WTC11 (cell line): ENCODE measurements at places on chromosomes 7 and 10.

- no peak for DNase-seq
Measured at GRCh38 chr7:46162609-46163008, 241.5 kb upstream of the IGFBP3 start.

GRCh38 chr7:85733169-85733915, 546.5 kb upstream of the SEMA3D start:
- DNase-seq: no peak

GRCh38 chr10:33952692-33953360, 618.4 kb upstream of the NRP1 start:
- no peak for DNase-seq

DNA sequence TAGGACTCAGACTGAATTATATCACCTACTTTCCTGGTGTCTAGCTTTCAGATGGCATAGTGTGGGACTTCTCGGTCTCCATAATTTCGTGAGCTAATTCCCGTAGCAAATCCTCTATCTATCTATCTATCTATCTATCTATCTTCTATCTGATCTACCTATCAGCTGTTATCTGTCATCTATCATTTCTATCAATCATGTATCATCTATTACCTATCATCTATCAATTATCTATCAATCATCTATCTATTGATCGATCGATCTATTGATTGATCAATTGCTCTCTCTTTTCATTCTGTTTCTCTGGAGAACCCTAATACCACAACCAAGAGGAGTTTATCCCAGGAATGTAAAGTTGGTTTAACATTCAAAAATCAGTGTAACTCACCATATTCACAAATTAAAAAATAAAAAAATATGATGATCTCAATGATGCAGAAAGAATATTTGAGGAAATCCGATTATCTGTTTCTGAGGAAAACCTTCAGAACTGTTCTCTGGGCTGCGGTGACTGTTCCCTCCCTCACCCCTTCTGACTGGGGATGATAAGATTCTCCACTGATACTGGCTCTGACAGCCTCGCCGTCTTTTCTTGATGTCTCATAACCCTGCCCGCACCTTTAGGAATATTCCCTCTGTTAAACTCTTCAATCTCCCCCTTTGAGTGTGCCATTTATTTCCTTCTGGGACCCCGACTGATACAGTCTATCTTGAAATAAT, 147.7 kb downstream of the ACTR3B start:
- DNase-seq: no peak

DNA sequence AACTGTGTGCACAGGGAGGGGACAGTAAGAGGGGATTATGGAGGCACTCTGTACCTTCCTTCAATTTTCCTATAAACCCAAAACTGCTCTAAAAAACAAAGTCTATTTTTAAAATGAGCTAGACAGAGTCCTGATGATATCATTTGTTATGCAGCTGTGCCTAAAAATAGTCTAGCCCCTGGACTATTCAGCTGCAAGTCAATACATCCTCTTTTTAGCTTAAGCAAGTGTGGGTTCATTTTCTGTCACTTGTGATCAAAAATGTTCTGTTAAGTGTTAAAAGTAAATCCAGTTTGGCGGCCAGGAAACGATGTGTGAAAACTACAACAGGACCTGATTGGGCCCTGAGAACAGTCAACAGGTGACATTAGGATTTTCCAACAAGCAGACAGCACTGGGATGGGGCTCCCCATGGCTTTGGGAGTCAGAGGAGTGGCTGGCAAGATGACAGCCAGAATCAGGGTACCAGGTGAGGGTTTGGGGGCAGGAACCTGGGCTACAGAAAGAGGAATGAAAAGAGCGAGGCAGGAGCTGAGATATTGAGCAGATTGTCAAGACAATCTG, 33.9 kb downstream of the FAM107B start:
- DNase-seq: no peak

DNA sequence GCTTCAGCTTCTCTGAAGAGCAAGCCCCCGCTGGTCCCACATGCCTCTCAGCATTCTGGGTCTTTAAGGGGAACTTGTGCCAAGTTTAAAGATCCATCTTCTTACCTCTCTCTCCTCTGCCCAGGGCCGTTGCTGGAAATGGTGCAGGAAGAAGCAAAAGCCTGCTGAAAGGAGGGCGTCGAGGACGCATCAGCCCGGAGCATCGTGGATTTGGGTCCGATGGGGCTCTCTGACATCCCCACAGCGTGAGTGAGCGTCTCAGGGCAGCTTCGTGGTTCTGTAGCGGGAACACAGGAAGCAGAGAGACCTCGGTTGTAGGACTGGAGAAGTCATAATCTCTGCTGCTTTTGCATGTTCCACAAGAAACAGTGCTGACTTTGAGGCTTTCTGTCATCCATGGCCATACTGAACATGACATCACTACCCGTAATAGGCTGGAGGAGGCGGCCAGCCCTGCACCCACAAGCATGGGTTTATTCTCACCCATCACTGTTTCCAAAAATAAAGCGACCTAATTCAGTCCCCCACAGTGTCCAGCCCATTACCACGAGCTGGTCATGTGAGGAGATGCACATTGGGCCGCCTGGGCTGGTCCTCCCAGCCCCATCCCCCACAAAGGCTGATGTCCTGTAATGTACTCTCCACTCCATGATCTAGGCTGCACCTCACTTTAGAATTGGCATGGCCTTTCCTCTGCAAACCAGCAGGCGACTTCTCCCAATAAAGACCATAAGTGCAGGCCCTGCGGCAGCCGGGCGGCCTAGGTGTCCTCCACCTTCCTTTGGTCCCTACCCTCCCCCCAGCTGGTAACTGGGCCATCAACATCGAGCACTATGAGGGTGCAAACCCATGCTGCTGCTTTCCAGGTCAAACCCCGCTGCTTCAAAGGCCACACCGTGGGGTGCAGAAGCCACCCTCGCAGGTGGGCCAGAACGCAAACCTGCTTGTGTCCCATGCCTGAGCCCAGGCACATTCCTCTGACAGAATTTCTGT, 276.9 kb downstream of the TNS3 start:
- no peak for DNase-seq

- DNase-seq: no peak
Measured at GRCh38 chr10:79057481-79058275, 11.1 kb upstream of the ZMIZ1 start.

DNA sequence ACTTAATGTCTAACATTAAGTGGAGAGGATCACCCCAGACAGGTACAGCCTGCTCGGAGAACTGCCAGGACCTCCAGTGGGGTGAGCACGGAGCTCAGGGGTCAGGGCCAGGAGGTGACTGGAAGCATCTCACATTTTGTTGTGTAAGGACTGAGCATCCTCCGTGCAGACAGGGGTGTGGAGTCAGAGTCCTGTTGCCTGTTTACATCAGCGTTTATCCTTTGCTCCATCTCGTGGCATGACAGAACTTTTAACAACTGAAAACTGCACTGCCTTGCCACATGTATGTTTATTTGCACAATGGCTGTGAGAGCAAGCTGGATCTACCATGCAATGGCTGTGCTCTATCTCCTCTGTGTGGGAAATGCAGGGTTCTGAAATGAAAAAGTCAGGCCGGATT, 175.4 kb upstream of the AKR1E2 start:
- no peak for DNase-seq

- DNase-seq: no peak
Measured at GRCh38 chr10:4838743-4839142, 12.7 kb downstream of the AKR1E2 start.

DNA sequence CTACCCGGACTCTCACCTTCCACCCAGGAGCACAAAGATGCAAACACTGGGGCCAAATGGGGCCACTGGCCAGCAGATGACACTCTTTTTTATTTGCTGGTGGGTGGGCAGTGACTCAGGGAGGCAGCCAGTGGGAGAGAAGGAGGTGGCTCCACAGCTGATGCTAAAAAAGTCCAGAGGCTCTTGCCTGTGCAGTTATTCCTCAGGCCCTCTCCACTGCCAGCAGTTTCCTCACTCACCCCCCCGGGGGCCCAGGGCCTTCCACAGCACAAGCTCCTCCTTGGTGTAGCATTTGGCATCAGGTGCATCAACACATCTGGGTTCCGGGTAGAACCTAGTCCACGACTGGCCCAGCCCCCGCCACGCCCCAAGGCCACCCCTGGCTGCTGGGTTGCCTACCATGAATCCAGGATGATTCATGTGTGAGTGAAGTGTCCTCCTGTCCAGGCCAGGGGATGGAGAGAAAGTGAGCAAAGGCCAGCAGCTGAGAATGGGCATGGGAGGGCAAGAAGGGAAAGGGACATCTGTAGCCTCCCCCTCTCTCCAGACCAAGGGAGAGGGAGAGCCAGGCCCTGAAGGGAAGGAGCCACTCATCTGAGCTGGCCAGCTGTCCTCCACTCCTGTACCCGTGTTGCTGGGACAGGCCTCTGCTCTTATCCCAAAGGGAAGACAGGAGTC, 1.7 kb upstream of the KCNH2 start:
- no peak for DNase-seq

GRCh38 chr10:113754768-113755167, 3.3 kb downstream of the PLEKHS1 start:
- no peak for DNase-seq

GRCh38 chr7:42340436-42340835, 103.4 kb upstream of the GLI3 start:
- DNase-seq: no peak

- DNase-seq: no peak
Measured at GRCh38 chr10:124670849-124671248, 73.3 kb downstream of the FAM53B start.

- DNase-seq: peak; percentile 26
Measured at GRCh38 chr7:102079140-102080018, 207.3 kb upstream of the SH2B2 start.

GRCh38 chr10:62614389-62615157, 189.9 kb upstream of the ADO start:
- DNase-seq: no peak

GRCh38 chr10:48667960-48668590, 16.6 kb upstream of the WDFY4 start:
- DNase-seq: no peak

DNA sequence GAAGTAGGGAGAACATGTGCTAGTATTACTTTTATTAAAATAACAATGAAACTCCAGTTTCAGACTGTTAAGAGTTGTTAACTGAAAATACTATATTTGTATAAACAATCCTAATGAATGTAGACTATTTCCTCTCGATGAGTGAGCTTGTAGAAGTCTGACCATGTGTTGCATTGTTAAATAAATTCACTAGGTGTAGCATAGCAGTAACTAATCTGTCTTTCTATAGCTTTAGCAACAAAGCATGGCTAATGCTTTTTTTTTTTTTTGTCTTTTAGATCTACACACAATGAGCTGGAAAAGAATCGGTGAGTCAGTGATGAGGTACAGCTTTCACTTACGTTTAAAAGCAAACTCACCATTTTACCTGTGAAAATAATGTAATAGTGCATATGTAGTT, 37.1 kb downstream of the MXI1 start:
- no peak for DNase-seq

DNA sequence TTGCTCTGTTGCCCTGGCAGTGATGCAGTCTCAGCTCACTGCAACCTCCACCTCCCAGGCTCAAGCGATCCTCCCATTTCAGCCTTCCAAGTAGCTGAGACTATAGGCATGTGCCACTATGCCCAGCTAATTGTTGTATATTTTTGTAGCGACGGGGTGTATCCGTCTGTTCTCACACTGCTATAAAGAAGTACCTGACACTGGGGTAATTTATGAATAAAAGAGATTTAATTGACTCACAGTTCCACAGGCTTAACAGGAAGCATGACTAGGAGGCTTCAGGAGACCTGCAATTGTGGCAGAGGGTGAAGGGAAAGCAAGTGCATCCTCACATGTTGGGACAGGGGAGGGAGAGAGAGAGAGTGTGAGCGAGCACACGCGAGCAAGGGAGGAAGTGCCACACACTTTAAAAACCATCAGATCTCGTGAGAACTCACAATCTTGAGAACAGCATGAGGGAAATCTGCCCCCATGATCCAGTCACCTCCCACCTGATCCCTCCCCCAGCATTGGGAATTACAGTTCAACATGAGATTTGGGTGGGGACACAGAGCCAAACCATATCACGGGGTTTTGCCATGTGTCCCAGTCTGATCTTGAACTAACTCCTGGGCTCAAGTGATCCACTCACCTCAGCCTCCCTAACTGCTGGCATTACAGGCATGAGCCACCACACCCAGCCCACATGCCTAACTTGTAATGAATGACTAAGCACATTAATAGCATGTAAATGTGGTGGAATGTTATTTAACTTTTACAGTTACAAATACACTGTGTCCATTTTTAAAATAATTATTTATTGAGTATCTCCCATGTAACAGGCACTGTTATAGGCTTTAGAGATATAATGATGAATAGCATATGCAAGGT, 65.5 kb downstream of the RALA start:
- DNase-seq: no peak

GRCh38 chr7:157027568-157028198, 17.2 kb upstream of the MNX1 start:
- no peak for DNase-seq

GRCh38 chr7:79453558-79454360, at the start of gene MAGI2:
TSS of gene MAGI2 (minus strand) at chr7:79453667. CDS start at chr7:79453320, 347 bp downstream.
- peak; percentile 60 for DNase-seq

- peak; percentile 52 for DNase-seq
Measured at GRCh38 chr10:71260622-71261325, 48.4 kb downstream of the UNC5B start.

GRCh38 chr7:127751490-127752448, 99.8 kb downstream of the SND1 start:
- DNase-seq: no peak

DNA sequence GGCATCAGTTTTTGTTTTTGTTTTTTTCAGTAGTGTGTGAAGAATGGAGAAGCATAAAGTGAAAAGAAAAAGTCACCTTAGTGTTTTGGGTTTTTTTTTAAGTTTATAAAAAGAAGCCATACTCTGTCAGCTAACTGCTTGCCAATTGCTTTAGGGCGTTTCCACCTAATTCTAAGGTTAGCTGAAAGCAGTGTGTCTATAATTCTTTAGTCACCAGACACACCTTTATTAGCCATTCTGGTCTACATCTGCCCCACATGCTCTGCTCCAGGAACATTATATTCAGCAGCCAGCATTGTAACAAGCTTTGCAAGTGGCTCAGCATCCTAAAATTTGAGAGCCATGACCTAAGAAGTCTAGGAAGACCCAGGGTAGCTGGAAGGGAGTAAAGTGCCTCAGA, 14.1 kb upstream of the SLC16A12 start:
- DNase-seq: no peak

DNA sequence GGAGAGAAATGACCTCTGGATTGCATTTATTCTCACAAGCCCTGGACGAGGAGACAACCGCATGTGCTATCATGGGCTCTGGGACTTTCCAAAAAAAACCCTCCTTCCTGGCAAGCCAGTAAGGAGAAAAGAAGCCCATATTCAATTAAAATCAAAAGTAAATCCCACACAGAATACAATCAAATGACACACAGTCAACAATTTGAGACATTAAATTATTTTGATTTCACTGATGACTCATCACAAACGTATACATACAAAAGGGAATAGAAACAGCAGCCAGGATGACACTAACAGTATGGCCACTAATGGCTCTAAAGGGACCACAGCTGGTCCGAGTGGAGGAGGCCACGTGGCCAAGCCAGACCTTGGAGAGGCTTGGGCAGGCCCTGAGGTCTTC, 24.9 kb downstream of the LRRC20 start:
- DNase-seq: no peak
